HCEC 1CT (cell line): ENCODE measurements at places on chromosomes 7 and 10.
A peak's percentile ranks its signal among the peaks of the same experiment; 100 is the strongest.

- no peak for DNase-seq
Observed at GRCh38 chr10:42477170-42477569, 161.2 kb downstream of the ZNF33B start.

GRCh38 chr10:17231788-17232187 is 3.7 kb downstream of the VIM start:
- no peak for DNase-seq

DNA sequence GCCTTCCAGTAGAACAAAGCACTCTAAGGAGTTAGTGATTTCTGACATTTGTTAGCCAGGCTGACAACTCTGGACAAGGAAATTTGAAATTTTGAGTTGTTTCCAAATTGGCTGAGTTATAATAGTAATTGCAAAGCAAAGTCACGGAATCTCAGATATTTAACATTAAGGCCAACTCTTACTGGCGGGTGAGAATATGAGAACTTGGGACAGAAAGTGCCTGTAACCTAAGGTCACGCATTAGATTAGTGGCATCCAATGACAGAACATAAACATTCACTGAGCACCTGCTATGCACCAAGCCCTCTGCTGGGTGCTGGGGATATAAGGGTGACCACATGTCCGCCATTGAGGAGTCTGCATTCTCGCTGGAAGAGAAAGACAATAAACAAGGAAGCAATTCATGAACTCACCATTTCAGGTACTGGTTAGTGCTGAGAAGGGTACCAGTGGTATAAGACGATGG is 45.5 kb upstream of the CHST15 start:
- no peak for DNase-seq

DNA sequence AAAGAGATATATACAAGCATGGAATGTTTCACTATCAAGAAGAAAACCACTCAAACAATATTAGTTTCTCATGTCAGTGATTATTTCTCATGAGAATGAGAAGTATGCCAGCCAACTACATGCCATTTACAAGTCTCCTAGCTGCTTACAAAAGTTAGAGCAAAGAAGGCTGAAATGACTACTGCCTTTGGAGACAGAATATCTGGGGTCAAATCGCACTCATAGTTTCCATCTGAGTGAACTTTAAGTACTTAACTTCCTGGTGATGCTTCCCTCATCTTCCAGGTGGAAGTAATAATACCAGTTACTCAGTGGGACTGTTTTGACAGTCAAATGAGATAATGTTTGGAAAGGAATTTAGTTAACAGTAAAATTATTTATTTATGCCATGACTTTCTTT is 42.0 kb upstream of the RHOBTB1 start:
- no peak for DNase-seq

DNA sequence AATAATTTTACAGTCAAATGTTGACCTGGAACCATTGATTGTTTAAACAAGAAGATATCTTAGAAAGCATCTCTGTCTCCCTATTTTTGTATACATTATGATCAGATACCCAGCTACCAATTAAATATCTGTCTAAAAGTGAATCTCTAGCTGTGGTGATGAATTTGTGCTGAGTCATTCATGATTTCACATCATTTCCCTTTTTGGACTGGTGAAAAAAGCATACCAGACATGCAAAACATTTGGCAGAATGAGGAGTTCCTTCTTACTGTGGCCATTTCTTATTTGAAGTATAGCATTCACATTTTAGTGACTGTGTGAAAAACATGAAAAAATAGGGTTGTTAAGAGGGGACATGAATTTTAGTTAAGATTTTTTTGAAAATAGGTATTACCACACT is 98.0 kb upstream of the GATA3 start:
- peak; percentile 79 for DNase-seq

GRCh38 chr10:84286695-84287094 is 41.7 kb upstream of the CCSER2 start:
- no peak for DNase-seq

DNA sequence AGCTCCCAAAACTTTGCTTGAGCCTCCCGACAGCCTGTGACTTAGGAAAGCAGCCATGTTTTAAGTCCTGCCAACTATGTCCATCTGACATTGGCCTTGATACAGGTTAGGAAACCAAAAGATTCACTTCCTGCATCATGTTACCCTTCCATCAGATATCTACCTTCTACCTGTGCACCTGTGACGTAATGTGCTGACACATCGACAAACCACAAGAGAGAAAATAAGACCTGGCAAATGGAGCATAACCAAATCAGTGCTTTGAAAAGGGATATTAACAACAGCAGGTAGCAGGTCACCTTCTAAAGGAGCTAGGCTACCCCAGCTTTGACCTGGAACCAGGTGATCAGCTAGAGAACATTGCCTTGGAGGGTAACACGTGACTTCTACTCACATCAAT is 14.8 kb upstream of the PRR15 start:
- no peak for DNase-seq

GRCh38 chr10:88129013-88129412 is 265.6 kb downstream of the PTEN start:
- DNase-seq: no peak

- no peak for DNase-seq
Observed at GRCh38 chr7:31368620-31369019, 28.1 kb upstream of the NEUROD6 start.

DNA sequence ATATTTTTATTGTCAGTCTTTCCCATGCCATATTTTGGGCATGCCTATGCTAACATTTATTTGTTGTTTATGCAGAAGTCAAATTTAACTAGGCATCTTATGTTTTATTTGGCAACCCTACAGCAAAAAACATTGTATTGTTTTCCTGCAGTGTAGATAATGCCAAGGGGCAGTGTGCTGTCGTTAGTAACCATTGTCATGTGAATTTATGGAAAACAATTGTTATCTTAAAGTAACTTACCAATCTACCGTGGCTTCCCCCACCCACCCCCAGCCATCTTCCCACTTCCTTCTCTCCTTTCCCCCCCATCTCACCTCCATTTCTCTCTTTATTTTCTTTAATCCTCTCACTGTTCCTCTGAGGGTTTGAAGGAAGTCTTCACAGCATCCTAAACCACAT is 370.5 kb downstream of the ACTR3B start:
- no peak for DNase-seq

DNA sequence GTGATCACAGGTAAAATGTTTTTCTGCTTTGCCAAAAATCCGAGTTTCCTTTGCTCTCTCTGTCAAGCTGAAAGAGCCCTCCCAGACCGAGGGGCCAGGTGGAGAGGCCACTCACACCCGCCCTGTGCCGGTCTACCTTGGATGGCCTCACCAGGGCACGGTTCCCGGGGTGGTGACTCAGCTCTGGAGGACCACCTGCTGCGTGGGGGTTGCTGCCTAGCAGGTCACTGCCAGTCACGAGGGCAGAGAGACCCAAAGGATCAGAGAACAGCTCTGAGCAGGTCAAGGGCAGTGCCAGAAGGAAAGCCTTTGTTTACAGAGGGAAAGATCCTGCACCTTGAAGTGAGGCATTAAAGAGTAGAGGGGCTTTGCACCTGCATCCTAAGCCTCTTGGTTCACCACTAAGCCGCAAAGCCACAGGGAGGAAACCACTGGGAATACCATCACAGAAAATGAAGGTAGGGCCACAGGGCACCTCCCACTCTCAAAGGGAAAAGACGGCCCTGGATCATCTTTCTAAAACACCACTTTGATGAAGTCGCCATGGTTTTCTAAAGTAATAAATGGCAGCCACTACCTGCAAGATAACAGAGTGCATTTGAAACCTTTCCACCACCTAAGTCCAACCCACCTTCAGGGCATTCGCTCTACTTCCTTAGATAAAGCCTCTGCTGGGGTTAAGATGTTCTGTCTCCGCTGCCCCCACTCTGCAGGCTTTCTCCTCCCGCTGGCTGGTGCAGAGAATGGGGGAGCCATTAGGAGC is 160.3 kb upstream of the KLF14 start:
- DNase-seq: peak; percentile 78

DNA sequence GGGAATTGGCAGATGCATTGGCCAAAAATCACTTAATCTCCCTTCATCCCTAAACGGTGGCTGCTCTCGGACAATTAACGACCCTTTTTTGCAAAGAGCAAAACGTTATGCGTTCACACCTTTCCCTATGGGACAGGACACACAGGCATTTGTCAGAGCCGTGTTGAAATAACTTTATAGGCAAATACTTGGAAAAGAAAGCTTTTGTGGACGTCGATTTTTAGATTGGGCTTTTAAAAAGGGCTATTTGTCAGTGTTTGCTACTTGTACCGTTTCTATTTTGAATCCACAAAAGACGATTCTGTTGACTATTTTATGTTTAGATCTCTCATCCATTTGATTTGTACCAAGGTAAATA is 245.6 kb downstream of the SLC25A13 start:
- DNase-seq: no peak

DNA sequence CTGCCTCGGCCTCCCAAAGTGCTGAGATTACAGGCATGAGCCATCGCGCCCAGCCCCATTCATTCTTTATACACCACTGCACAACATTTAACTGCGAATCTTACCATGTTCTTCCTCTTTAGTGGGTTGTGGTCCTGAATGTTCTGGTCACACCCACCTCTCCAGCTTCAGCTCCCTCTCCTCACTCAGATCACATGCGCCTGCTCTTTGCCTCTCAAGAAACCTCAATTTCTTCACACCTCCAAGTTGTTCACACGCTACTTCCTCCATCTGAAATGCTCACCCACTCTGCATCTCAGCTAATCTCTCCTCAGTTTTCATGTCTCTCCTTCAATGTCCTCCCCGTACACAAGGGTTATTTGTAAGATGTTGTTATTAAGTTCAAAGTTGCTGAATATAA is 2.4 kb upstream of the PRR15 start:
- DNase-seq: no peak

GRCh38 chr7:101924171-101924570 is 106.7 kb downstream of the CUX1 start:
- peak; percentile 80 for DNase-seq

DNA sequence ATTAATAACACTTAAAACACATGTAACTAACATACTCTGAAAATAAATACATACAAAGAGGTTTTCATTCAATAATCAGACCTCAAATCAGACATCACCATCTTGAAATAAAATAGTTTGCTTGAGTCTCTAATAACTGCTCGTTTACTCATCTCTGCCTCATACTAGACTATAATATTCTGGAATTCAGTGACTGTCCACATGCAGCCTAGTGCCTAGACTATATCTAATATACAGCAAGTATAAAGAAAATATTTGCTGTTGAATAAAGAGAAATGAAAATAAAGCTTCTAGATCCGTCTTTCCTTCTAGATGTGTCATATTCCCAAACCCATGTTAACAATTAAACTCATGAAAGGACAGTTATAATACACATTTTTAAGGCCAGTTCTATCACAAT is 236.3 kb upstream of the LRRN3 start:
- DNase-seq: peak; percentile 1

DNA sequence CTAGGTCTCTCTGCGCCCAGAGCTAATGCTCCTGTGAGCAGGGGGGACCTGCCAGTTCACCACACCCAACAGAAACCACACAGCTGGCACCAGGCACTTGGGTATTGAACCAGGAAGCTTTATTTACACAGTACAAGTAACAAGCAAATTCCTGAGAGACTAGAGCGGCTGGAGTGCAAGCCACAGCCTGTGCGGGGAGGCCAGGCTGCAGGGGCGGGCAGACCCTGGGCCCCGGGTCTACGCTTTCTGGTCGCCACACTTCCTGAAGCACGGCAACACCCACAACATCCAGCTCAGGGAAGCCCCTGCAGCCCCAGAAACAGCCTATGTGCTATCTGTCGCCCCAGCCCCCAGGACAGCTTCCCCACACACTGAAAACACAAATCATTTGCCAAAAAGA is 125.0 kb downstream of the FAM53B start:
- DNase-seq: no peak

GRCh38 chr10:32317795-32318357 is 29.1 kb downstream of the EPC1 start:
- DNase-seq: no peak
